Small intestine (tissue), 16 donors: ENCODE measurements at places on chromosomes 11 and 22. TPM values are rescaled to one million over a fixed set of nuclear protein-coding genes. Genes with fewer than 3 reads are reported as not detected.

DNA sequence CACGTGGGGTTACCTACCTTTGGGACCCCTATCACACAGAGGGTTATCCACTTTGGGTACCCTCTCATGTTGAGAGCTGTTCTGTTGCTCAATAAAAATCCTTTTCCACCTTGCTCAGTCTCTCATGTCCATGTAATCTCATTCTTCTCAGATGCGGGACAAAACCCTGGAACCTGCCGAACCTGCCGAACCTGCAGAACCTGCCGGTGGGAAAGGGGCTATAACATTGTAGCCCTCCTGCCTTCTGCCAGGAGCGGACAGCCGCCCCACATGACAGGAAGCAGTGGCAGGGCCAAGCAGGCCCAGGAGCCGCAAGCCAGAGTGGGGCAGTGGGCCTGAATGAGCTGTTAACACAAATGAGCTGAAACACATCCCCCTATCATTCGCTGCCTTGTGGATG, 18.1 kb downstream of the NPAT start:
- peaks cover 48% of the 10 kb centered on the region for H3K36me3 ChIP-seq
- no peak for DNase-seq
- no peaks in the 10 kb centered on the region for H3K27me3 ChIP-seq
- no peaks in the 10 kb centered on the region for H3K4me1 ChIP-seq
- no peak overlapping the region for H3K27ac ChIP-seq

DNA sequence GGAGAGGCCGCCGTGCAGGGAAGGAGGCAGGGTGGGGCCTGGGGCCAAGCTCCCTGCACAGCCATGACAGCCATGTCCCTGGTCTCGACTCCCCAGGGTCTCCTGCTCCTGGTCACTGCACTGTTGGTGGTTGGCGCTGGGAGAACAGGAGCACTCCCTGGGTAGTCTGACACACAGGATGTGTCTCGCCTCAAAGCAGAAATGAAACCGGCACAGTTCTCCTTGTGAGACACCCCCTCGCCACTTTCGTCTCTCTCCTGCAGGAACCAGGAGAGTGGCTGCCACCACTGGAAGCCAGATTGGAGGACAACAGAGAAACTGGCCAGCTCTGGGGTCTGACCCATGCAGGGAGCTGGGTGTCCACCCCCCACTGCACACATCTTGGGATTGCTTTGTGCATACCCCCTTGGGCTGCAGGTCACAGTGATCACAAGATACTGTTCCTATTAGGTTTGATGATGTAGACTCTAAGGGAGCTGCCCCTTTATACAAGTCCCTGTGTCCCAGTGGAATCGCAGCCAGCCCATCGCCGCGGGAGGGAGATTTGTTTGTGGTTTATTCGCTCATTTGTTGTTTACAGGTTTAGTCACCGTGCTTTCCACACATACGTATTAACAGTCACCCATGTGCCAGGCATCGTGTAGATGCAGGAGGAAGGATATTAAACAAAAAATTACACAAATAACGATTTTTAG, 27.0 kb upstream of the YWHAH start:
- H3K4me3 ChIP-seq, result no peak overlapping the region
- peaks cover 18% of the 10 kb centered on the region for H3K4me1 ChIP-seq
- H3K27me3 ChIP-seq, result no peaks in the 10 kb centered on the region
- DNase-seq, result no peak
- no peaks in the 10 kb centered on the region for H3K36me3 ChIP-seq

GRCh38 chr22:19174106-19175025, 4.2 kb downstream of the SLC25A1 start:
- peak; percentile 34 for DNase-seq
- no peak overlapping the region for H3K27ac ChIP-seq
- peaks cover 5% of the 10 kb centered on the region for H3K27me3 ChIP-seq
- H3K36me3 ChIP-seq, result no peaks in the 10 kb centered on the region
- H3K4me3 ChIP-seq, result no peak overlapping the region
- peaks cover 67% of the 10 kb centered on the region for H3K4me1 ChIP-seq

GRCh38 chr22:30335236-30335635, 8.5 kb upstream of the TBC1D10A start:
- no peaks in the 10 kb centered on the region for H3K4me1 ChIP-seq
- no peak overlapping the region for H3K27ac ChIP-seq
- DNase-seq, result no peak
- no peak overlapping the region for H3K4me3 ChIP-seq
- H3K27me3 ChIP-seq, result no peaks in the 10 kb centered on the region
- H3K36me3 ChIP-seq, result peaks cover 51% of the 10 kb centered on the region

- no peak overlapping the region for H3K4me3 ChIP-seq
- no peak overlapping the region for H3K27ac ChIP-seq
- no peaks in the 10 kb centered on the region for H3K4me1 ChIP-seq
- H3K36me3 ChIP-seq, result no peaks in the 10 kb centered on the region
- H3K27me3 ChIP-seq, result no peaks in the 10 kb centered on the region
Observed at GRCh38 chr11:32266601-32267000, 168.7 kb downstream of the WT1 start.

- no peak overlapping the region for H3K27ac ChIP-seq
- H3K4me1 ChIP-seq, result no peaks in the 10 kb centered on the region
- DNase-seq, result no peak
- no peak overlapping the region for H3K4me3 ChIP-seq
Observed at GRCh38 chr11:32100495-32100894, 9.6 kb downstream of the RCN1 start.

GRCh38 chr22:45008186-45008681, 1.6 kb downstream of the PHF21B start:
- H3K4me3 ChIP-seq, result no peak overlapping the region
- no peak overlapping the region for H3K27ac ChIP-seq
- peaks cover 58% of the 10 kb centered on the region for H3K27me3 ChIP-seq
- no peaks in the 10 kb centered on the region for H3K4me1 ChIP-seq
- H3K36me3 ChIP-seq, result no peaks in the 10 kb centered on the region

DNA sequence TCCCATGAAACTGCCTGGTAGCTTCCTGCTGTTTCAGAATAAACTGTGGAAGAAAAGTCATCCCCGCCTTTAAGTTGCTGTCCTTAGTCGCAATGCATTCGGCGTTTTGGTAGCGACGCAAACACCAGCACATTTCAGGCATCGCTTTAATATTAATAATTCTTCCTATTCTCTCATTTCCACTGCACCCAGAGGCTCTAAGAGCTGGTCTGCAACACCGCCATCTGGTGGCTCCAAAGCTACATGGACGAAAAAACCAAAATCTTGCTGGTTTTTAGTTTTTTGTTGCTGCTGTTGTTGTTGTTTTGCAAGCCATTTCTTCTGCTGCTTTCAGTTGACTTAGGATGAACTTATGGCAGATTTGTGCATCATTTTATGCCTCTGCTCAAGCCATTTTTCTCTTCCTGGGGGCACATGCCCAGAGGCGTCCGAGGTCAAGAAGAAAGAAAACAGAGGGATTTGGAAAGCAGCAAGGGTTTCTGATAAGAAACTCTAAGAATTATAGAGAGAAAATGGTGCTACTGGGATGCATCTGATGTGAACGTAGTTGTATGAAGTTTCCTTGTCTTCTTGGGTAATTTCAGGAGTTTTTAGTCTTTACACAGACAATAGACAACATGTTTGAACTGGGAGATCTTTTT, 345.4 kb upstream of the KIRREL3 start:
- no peaks in the 10 kb centered on the region for H3K36me3 ChIP-seq
- no peaks in the 10 kb centered on the region for H3K4me1 ChIP-seq
- no peak overlapping the region for H3K4me3 ChIP-seq
- H3K27ac ChIP-seq, result no peak overlapping the region
- no peaks in the 10 kb centered on the region for H3K27me3 ChIP-seq
- DNase-seq, result peak; percentile 3

GRCh38 chr22:49132009-49132408, 695.7 kb downstream of the BRD1 start:
- H3K27me3 ChIP-seq, result peaks cover 7% of the 10 kb centered on the region
- H3K4me3 ChIP-seq, result no peak overlapping the region
- H3K4me1 ChIP-seq, result no peaks in the 10 kb centered on the region
- H3K27ac ChIP-seq, result no peak overlapping the region
- no peak for DNase-seq

DNA sequence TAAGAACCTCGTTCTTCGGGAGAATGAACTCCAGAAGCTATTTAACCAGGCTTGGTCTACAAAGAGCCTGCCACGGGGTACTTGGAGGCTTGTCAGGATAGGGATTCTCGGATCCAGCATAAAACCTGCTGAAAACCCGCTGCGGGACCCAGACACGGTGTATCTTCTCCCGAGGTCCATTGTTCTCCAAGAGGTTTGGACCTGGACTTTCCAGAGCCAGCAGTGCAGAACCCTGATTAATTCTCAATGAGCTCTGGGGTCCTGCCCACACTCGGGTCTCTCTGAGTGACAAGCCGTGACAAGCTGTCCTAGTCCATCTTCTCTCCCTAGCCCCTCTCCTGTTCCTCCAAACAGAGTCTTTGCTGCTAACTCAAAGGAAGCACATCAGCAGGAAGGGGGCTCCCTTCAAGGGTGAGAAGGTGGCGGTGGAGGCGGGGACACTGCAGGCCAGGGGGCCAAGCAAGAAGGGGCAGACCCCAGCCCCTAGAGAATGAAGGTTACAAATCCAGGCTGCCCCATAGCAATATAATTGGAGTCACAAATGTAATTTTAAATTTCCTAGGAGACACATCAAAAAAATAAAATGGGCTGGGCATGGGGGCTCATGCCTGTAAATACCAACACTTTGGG, 12.2 kb downstream of the SHANK2 start:
- no peak overlapping the region for H3K4me3 ChIP-seq
- H3K27me3 ChIP-seq, result no peaks in the 10 kb centered on the region
- no peaks in the 10 kb centered on the region for H3K4me1 ChIP-seq
- no peak overlapping the region for H3K27ac ChIP-seq

DNA sequence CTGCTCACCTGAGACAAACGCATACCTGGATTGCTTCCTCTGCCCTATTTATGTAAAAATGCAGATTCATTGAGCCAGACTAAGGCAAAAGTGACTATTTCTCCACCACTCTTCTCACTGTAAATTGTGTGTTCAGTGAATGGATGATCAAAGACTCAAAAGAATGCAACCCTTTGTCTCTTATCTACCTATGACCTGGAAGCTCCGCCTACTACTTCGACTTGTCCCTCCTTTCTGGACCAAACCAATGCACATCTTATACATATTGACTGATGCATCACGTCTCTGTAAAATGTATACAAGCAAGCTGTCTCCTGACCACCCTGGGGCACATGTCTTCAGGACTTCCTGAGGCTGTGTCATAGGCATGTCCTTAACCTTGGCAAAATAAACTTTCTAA, 418.0 kb upstream of the SYN3 start:
- H3K27ac ChIP-seq, result no peak overlapping the region
- H3K36me3 ChIP-seq, result no peaks in the 10 kb centered on the region
- DNase-seq, result no peak

DNA sequence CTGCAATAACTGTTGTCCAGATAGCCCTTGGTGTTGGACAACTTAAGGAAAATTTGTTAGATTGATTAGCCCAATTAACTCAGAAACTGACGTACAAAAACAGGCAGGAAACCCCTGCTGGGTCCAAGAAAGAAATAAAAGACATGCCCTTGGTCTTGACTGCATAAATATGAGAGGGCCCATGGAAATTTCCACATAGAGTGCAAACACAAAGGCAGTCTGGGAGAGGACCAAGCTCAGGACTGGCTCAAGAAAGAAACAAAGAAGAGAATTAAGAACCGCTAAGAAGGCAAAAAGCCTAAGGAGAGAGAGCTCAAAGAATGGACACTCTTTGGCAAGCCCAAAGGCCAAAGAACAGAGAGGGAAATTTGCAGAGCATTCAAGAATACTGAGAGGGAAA, 1243.9 kb downstream of the LRRC4C start:
- no peaks in the 10 kb centered on the region for H3K36me3 ChIP-seq
- no peak overlapping the region for H3K4me3 ChIP-seq
- no peaks in the 10 kb centered on the region for H3K27me3 ChIP-seq
- no peak overlapping the region for H3K27ac ChIP-seq

DNA sequence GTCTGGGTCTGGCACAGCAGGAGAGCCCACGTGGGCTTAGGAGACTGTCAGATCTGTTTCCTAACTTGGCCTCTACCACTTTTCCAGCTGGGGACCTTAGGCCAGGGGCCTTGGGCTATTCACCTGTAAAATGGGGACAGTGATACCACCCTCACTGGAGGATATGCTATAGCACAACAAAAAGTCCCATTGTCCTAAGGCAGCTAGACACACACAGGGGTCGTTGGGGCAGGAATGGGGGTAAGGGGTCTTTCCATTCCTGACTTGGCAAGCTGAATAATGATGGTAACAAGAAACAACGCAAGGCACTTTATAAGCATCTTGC, 2.6 kb upstream of the SH3BP1 start:
- peak overlapping the region; percentile 96 for H3K27ac ChIP-seq
- no peaks in the 10 kb centered on the region for H3K36me3 ChIP-seq
- peaks cover 85% of the 10 kb centered on the region for H3K4me1 ChIP-seq
- no peak overlapping the region for H3K4me3 ChIP-seq

Gene YAP1
- polyA plus RNA-seq, result 79.4 TPM

Gene VSIG2
- not detected for polyA plus RNA-seq

Gene DMC1
- polyA plus RNA-seq, result 0.70 TPM

Gene KCNC1
- 1.3 TPM for polyA plus RNA-seq

Gene ACP2
- 48.6 TPM for polyA plus RNA-seq

Gene BTBD18
- not detected for polyA plus RNA-seq

Gene GPHA2
- polyA plus RNA-seq, result 0.19 TPM

Gene GAS2
- polyA plus RNA-seq, result 7.2 TPM
